ENCODE measurements at places on chromosomes 6 and 20. TPM values are rescaled to one million over a fixed set of nuclear protein-coding genes. Genes with fewer than 3 reads are reported as not detected.

DNA sequence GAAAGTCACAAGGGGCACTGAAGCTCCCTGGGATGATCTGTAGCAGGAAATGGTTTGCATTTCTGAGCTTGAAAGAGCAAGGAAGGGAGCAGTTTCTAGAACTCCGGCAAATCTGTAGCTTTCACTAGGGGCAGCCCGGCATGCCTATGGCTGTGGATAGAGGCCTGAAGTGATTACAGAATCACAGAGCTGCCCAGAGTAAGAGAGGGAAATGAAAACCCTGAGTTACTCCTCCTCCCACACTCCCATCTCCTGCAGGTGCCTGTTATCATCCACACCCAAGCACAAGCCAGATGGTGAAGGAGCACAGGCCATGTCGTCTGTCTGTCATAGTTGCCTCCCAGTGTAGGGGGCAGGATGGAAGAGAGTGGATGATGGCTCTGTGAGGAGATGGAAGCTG lies 37.1 kb downstream of the HLA-F start:
- no peak overlapping the region for H3K27ac ChIP-seq
- DNase-seq, result no peak
- H3K4me1 ChIP-seq, result no peaks in the 10 kb centered on the region
- no peaks in the 10 kb centered on the region for H3K36me3 ChIP-seq
- no peak overlapping the region for H3K4me3 ChIP-seq
- H3K27me3 ChIP-seq, result no peaks in the 10 kb centered on the region

- H3K4me3 ChIP-seq, result no peak overlapping the region
- H3K27me3 ChIP-seq, result no peaks in the 10 kb centered on the region
- peaks cover 8% of the 10 kb centered on the region for H3K4me1 ChIP-seq
- DNase-seq, result no peak
- H3K36me3 ChIP-seq, result no peaks in the 10 kb centered on the region
- H3K27ac ChIP-seq, result no peak overlapping the region
These were observed 238.5 kb downstream of the FARS2 start for GRCh38 chr6:5499644-5500306.

GRCh38 chr6:112216662-112217551 lies 37.5 kb downstream of the LAMA4 start:
- DNase-seq, result no peak
- H3K36me3 ChIP-seq, result no peaks in the 10 kb centered on the region
- peaks cover 97% of the 10 kb centered on the region for H3K4me1 ChIP-seq
- peak overlapping the region; percentile 89 for H3K27ac ChIP-seq
- H3K27me3 ChIP-seq, result no peaks in the 10 kb centered on the region
- H3K4me3 ChIP-seq, result no peak overlapping the region

- no peak for DNase-seq
- no peaks in the 10 kb centered on the region for H3K36me3 ChIP-seq
- no peaks in the 10 kb centered on the region for H3K27me3 ChIP-seq
- H3K4me3 ChIP-seq, result no peak overlapping the region
- no peak overlapping the region for H3K27ac ChIP-seq
These were observed 208.3 kb upstream of the RAB32 start for GRCh38 chr6:146335336-146335735.

DNA sequence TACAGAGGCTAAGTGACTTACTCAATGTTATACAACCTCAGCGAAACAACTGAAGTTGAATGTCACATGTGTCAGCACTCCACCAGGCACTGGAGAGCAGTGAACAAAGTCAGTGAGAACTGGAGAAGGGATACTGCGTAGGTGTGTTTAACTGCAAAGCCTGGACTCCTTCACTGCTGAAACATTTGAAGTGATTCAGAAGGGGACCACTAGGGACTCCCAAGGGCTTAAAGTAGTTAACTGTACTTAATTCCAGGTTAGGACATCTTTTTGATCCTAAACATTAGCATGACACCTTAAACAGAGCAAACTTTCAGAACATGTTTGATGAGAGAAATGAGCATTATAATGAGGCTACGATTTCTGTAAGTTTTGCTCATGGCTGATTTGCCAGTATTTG lies 45.0 kb upstream of the ZBTB24 start:
- H3K27me3 ChIP-seq, result no peaks in the 10 kb centered on the region
- H3K36me3 ChIP-seq, result no peaks in the 10 kb centered on the region
- no peak for DNase-seq

DNA sequence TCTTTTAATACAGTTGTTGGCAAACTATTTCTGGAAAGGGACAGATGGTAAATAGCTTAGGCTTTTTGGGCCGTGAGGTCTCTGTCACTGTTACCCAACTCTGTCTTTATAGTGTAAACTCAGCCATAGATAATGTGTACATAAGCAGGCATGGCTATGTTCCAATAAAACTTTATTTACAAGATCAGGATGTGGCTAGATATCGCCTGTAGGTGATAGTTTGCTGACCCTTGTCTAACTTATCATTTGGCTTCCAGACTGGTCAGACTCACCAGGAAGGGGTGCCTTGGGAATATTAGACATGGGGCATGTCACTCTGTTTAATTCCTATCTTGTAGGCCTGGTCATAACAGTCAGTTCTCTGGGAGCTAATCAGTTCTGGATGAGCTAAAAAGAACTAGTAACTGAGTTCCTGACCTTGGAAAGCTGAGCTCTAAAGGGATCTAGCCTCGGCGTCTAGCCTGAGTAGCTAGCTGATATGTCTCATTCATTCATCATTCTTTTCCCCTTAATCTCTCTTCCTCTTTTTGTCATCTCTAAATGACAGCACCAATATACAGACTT lies 163.6 kb downstream of the SLC16A10 start:
- no peak overlapping the region for H3K27ac ChIP-seq
- H3K4me3 ChIP-seq, result no peak overlapping the region
- H3K4me1 ChIP-seq, result no peaks in the 10 kb centered on the region
- no peaks in the 10 kb centered on the region for H3K27me3 ChIP-seq
- H3K36me3 ChIP-seq, result no peaks in the 10 kb centered on the region
- no peak for DNase-seq

DNA sequence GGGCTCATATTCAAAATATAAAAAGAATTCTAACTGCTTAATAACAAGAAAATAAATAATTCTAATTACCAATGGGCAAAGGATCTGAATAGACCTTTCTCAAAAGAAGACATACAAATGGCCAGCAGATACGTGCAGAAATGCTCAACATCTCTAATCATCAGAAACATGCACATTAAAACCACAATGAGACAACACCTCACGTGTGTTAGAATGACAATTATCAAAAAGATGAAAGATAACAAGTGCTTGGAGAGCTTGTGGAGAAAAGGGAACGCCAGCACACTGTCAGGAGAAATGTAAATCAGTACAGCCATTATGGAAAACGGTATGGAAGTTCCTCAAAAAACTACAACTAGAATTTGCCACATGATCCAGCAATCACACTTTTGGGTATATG lies 53.6 kb downstream of the MBOAT1 start:
- H3K4me1 ChIP-seq, result peaks cover 13% of the 10 kb centered on the region
- DNase-seq, result no peak
- H3K27me3 ChIP-seq, result no peaks in the 10 kb centered on the region

GRCh38 chr20:44532981-44533331 lies 11.1 kb upstream of the SERINC3 start:
- H3K4me3 ChIP-seq, result peak overlapping the region; percentile 89
- DNase-seq, result no peak
- peak overlapping the region; percentile 87 for H3K27ac ChIP-seq

- no peaks in the 10 kb centered on the region for H3K27me3 ChIP-seq
- no peaks in the 10 kb centered on the region for H3K36me3 ChIP-seq
- peak; percentile 92 for DNase-seq
These were observed 252.8 kb downstream of the CDH26 start for GRCh38 chr20:60210779-60211617.

- no peak overlapping the region for H3K4me3 ChIP-seq
- no peak overlapping the region for H3K27ac ChIP-seq
- H3K36me3 ChIP-seq, result no peaks in the 10 kb centered on the region
- H3K4me1 ChIP-seq, result no peaks in the 10 kb centered on the region
- no peaks in the 10 kb centered on the region for H3K27me3 ChIP-seq
These were observed 162.0 kb upstream of the SOX4 start for GRCh38 chr6:21431526-21431925.

The SLC17A3 gene
- not detected for total RNA-seq

The OXT gene
- not detected for total RNA-seq

The ZNF311 gene
- total RNA-seq, result 0.40 TPM
